A549 treated with AZD2906 at 1 μM for 4 hours (cell line): ENCODE measurements at places on chromosomes 6 and 20. TPM values are rescaled to one million over a fixed set of nuclear protein-coding genes. Genes with fewer than 3 reads are reported as not detected.

The TTK gene
- 15.2 to 20.9 TPM (median 17.8 TPM) in 5 replicates for total RNA-seq

The EMILIN3 gene
- 0.34 to 0.73 TPM (median 0.57 TPM) in 5 replicates for total RNA-seq

The TNFRSF21 gene
- total RNA-seq = 11.7 to 14.9 TPM (median 13.3 TPM) in 5 replicates

The ZBTB46 gene
- 0.73 to 0.85 TPM (median 0.76 TPM) in 5 replicates for total RNA-seq

The TBX18 gene
- 18.9 to 21.7 TPM (median 20.3 TPM) in 5 replicates for total RNA-seq
